ENCODE measurements at places on chromosomes 2 and 18.

DNA sequence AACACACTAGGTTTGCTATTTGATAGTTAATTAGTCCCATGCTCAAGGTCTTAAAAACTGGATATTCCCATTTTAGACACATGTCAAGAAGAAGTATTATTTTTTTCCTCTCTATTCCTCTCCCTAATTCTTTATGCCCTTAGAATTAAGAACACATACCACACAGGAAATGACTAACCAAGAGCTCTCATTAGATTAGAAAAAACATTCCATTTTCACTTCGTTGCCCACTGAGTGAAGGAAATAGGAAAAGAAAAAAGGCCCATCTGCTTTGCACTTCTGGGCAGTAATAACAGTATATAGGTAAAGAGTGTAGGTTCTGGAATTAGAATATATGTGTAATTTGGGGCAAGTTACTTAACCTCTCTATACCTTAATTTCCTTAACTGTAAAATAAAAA is 26.9 kb downstream of the ACADL start:
- H3K27me3 ChIP-seq: no peaks in the 10 kb centered on the region
- H3K4me3 ChIP-seq: no peak overlapping the region
- H3K27ac ChIP-seq: no peak overlapping the region
- H3K4me1 ChIP-seq: peaks cover 13% of the 10 kb centered on the region

GRCh38 chr18:30277676-30278075 is 764.9 kb downstream of the DSC3 start:
- no peaks in the 10 kb centered on the region for H3K27me3 ChIP-seq
- no peaks in the 10 kb centered on the region for H3K4me1 ChIP-seq
- H3K4me3 ChIP-seq: no peak overlapping the region
- H3K27ac ChIP-seq: no peak overlapping the region
- DNase-seq: no peak

GRCh38 chr2:26471766-26472706 is 5.9 kb downstream of the OTOF start:
- H3K27ac ChIP-seq: no peak overlapping the region
- no peaks in the 10 kb centered on the region for H3K36me3 ChIP-seq
- H3K4me3 ChIP-seq: no peak overlapping the region
- no peaks in the 10 kb centered on the region for H3K4me1 ChIP-seq

GRCh38 chr2:145277922-145278321 is 758.0 kb upstream of the ZEB2 start:
- DNase-seq: no peak
- H3K27me3 ChIP-seq: no peaks in the 10 kb centered on the region
- no peaks in the 10 kb centered on the region for H3K36me3 ChIP-seq
- no peak overlapping the region for H3K27ac ChIP-seq
- no peaks in the 10 kb centered on the region for H3K4me1 ChIP-seq

DNA sequence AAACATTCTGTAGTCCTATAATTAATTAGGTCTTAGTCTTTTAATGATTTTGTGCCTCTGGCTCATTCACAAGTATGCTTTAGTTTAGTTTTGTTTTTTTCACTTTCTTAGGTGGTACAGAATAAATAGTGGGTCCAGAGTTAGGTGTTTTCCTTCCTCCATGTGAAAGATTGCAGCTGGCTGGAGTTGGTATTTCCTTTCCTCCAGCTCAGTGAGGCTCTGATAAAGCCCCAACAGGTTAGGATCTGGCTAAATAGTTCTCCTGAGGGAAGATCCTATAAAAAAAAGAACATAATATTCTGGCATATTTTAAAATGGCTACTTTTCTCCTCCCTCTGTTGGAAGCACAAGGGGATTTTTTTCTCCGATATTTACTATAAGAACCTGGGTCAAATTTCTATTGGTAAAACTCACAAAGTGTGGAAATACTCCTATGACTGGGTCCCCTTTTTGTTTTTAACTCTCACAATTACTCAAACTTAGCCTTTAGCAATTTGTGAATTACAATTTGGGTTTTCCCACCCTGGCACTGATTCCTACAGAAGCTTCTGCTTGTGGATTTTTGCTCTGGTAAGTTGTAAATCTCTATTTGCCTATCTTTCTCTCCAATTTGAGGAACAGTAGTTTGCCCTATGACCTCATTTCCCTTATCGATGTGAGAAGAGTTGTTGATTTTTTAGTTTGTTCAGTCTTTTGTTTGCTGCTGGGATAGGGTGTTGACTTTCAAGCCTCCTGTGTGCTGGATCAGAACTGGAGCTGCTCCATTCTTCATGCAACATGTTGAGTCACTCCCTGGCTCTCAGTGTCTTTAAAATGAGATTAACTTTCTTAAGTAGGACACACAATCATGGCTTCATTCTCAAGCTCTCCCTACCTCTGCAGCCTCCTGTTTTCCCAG is 500.9 kb downstream of the RNF144A start:
- peaks cover 3% of the 10 kb centered on the region for H3K4me1 ChIP-seq
- H3K36me3 ChIP-seq: no peaks in the 10 kb centered on the region
- H3K27ac ChIP-seq: no peak overlapping the region
- no peaks in the 10 kb centered on the region for H3K27me3 ChIP-seq
- no peak overlapping the region for H3K4me3 ChIP-seq
- DNase-seq: no peak

GRCh38 chr2:216837740-216838139 is 22.1 kb downstream of the TNP1 start:
- H3K27me3 ChIP-seq: no peaks in the 10 kb centered on the region
- H3K36me3 ChIP-seq: no peaks in the 10 kb centered on the region
- H3K4me3 ChIP-seq: no peak overlapping the region

DNA sequence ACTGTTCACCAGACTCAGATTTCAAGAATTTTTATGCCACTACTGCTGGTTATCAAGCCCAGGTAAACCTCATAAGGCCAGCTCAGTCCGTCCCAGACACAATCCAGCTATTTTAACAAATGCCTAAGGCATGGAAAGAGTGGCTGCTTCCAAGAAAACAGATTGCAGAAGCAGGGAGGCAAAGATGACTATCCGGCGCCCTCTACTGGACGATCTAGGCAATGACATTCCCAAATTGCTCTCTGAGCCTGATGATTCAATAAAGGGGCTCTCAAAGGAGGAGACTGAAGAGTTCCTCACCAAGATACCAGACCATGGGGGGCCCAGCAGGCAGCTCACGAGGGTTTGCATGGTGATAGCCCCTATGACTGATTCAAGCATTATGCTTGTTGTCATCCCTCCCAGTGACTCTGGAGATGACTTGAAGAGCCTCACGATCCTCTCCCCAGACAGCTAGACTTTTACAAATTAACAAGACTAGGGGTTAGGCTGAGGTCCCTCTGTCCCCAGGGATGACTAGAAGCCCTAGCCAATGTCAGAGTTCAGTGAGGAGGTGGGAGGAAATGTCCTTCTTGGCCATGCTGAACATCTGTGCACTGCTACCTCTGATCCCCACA is 25.0 kb downstream of the SERPINB8 start:
- no peak overlapping the region for H3K27ac ChIP-seq
- H3K4me3 ChIP-seq: no peak overlapping the region
- no peaks in the 10 kb centered on the region for H3K27me3 ChIP-seq
- H3K4me1 ChIP-seq: no peaks in the 10 kb centered on the region
- peak; percentile 50 for DNase-seq

GRCh38 chr2:241279413-241279812 is 36.1 kb downstream of the HDLBP start:
- DNase-seq: no peak
- no peaks in the 10 kb centered on the region for H3K27me3 ChIP-seq

DNA sequence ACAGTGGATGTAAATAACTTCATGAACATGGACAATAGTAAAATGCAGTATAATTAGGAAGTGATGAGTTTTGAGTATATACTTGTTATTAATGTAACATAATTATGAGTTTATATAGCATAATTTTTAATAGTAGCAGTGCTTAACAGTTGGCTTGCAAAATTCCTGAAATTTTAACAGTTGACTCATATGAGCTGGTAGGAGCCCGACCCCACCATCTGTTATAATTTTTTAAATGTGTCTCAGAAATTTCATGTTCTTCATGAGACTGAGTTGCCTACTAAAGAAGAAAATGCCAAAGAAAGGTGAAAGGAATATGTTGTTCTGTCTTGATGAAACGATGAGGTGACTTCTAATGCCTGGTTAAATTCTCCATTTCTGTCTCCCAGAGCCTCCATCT is 62.6 kb downstream of the ITGB1BP1 start:
- no peaks in the 10 kb centered on the region for H3K4me1 ChIP-seq
- no peaks in the 10 kb centered on the region for H3K36me3 ChIP-seq
- no peak overlapping the region for H3K4me3 ChIP-seq
- DNase-seq: no peak

GRCh38 chr2:122055521-122055931 is 300.1 kb downstream of the TSN start:
- H3K27ac ChIP-seq: no peak overlapping the region
- DNase-seq: no peak
- H3K27me3 ChIP-seq: no peaks in the 10 kb centered on the region
- H3K36me3 ChIP-seq: no peaks in the 10 kb centered on the region
- H3K4me3 ChIP-seq: no peak overlapping the region
- H3K4me1 ChIP-seq: no peaks in the 10 kb centered on the region

DNA sequence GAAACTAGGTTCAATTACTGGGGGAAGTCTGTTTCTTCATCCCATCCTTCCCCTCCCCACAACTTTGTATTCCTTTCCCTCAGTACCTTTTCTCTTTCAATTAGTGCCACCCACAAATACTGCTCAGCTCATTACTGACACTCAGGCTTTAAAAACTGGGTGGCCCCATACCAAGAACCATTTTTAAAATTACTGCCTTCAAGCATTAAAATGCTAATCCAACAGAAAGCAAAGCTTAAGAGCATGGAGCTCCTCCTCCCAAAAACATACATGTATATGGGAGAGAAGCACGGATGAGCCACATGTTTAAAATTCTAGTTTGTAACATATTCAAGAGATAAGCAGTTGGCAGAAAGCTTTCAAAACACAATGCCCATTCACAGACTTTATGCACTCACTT is 44.0 kb downstream of the IRS1 start:
- no peaks in the 10 kb centered on the region for H3K36me3 ChIP-seq
- H3K4me1 ChIP-seq: peaks cover 30% of the 10 kb centered on the region
- H3K27me3 ChIP-seq: no peaks in the 10 kb centered on the region
- DNase-seq: no peak
- H3K4me3 ChIP-seq: no peak overlapping the region
- peak overlapping the region; percentile 67 for H3K27ac ChIP-seq

GRCh38 chr2:980176-980575 is 29.5 kb downstream of the SNTG2 start:
- H3K4me1 ChIP-seq: no peaks in the 10 kb centered on the region
- no peak overlapping the region for H3K4me3 ChIP-seq
- no peak for DNase-seq
- no peaks in the 10 kb centered on the region for H3K27me3 ChIP-seq
- no peak overlapping the region for H3K27ac ChIP-seq

DNA sequence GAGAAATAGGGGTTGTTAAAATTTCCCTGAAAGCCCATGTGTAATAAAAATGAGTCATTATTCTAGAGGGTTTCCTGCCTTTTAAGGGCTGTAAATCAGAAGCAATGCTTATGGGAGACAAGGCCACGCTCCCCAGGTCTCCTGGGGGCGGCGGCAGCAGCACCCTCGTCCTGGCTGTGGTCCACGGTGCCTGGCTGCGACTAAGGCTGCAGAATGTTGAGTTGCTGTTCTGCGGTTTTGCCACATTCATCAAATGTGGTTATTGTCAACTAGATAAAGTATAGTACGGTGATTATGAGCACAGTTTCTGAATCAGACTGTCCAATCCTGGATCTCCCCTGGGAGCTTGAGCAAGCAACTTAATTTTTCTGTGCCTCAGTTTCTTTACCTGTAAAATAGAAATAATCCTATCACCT is 11.9 kb upstream of the AGFG1 start:
- H3K4me3 ChIP-seq: no peak overlapping the region
- no peak overlapping the region for H3K27ac ChIP-seq
- no peaks in the 10 kb centered on the region for H3K4me1 ChIP-seq
- no peak for DNase-seq

- DNase-seq: no peak
- H3K4me1 ChIP-seq: no peaks in the 10 kb centered on the region
- no peaks in the 10 kb centered on the region for H3K36me3 ChIP-seq
- H3K4me3 ChIP-seq: no peak overlapping the region
- no peaks in the 10 kb centered on the region for H3K27me3 ChIP-seq
Measured at GRCh38 chr2:225091336-225091735, 49.1 kb upstream of the DOCK10 start.

DNA sequence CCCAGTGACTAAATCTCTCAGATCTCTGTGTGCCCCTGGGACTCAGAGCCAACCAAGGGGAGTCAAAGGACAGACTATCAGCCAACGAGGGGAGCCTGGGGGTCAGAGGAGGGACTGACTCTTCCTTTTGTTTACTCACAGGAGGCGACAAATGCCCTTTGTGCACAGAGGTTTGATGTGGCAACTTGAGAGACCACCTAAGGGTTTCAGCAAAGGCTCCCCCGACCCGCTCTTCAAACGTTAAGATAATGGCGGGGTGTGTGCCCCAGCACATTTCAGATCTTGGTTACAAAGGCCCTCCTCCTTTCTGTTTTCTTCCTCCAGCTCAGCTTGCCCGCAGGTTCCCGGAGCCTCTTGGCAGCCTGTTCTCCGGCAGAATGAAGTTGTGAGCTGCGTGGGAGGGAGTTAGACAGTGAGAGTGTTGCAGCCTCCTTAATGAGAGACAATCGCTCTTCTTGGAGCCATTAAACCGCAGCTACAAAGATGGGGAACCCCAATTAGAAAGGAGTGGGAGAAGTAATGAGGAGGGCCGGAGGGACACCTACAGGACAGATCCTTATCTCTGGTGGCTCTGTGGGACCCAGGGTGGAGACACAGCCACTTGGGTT is 76.2 kb downstream of the KIAA2012 start:
- no peaks in the 10 kb centered on the region for H3K27me3 ChIP-seq
- no peak overlapping the region for H3K27ac ChIP-seq
- H3K4me3 ChIP-seq: no peak overlapping the region
- no peaks in the 10 kb centered on the region for H3K4me1 ChIP-seq

DNA sequence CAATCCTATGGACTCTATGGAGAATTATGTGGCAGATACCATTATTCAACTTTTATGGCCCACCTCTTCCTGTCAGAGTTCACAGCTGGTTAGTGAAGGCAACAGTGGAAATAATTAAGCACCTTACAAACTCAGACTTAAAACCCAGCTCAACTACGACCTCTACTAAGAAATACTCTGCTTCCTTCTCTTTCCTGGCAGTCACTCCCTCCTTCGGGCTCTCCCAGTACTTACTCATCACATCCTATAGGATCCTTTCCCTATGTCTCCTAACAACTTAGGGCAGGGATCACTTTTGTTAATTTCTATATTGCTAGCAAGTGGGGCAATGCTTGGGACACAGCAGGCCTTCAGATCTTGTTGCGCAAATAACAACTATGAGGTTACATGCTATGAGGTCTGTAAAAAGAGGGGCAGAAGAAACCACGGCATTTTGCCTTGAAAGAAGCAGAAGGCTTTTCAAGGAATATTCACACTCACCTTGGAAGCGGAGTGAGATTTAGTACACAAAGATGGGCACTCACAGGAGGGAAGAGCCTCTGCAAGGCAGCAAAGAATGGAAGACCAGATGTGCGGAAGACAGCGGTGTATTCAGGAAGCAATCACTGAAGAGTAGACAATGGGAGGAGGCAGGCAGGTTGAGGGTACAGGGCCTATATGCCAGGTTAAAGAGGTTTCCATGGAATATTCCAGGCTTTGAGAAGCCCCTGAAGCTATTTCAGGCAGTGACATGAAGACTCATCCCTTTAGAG is 2.1 kb downstream of the STK39 start:
- H3K4me3 ChIP-seq: no peak overlapping the region
- no peaks in the 10 kb centered on the region for H3K27me3 ChIP-seq
- DNase-seq: no peak

- no peak overlapping the region for H3K4me3 ChIP-seq
- DNase-seq: no peak
- H3K27ac ChIP-seq: no peak overlapping the region
- H3K36me3 ChIP-seq: no peaks in the 10 kb centered on the region
- H3K27me3 ChIP-seq: no peaks in the 10 kb centered on the region
Measured at GRCh38 chr2:196073521-196073920, 4.9 kb upstream of the DNAH7 start.

GRCh38 chr2:54814389-54815147 is 91.1 kb downstream of the EML6 start:
- no peak overlapping the region for H3K27ac ChIP-seq
- H3K4me3 ChIP-seq: no peak overlapping the region
- H3K4me1 ChIP-seq: no peaks in the 10 kb centered on the region
- no peaks in the 10 kb centered on the region for H3K36me3 ChIP-seq
